Activated CD8-positive, alpha-beta T cell treated with anti-CD3 and anti-CD28 coated beads, Interleukin-2, amount 10 ng/mL, durations not matched to agents 7 days and 5 days (primary cell): ENCODE measurements at places on chromosomes 6 and 20. TPM values are rescaled to one million over a fixed set of nuclear protein-coding genes. Genes with fewer than 3 reads are reported as not detected.

The CTAGE9 gene
- not detected for total RNA-seq

The RIPOR3 gene
- total RNA-seq: not detected

The PRL gene
- not detected for total RNA-seq

The CGAS gene
- total RNA-seq: 33.1 TPM

The EIF6 gene
- total RNA-seq: 109 TPM

The OPRL1 gene
- total RNA-seq: 1.5 TPM

DNA sequence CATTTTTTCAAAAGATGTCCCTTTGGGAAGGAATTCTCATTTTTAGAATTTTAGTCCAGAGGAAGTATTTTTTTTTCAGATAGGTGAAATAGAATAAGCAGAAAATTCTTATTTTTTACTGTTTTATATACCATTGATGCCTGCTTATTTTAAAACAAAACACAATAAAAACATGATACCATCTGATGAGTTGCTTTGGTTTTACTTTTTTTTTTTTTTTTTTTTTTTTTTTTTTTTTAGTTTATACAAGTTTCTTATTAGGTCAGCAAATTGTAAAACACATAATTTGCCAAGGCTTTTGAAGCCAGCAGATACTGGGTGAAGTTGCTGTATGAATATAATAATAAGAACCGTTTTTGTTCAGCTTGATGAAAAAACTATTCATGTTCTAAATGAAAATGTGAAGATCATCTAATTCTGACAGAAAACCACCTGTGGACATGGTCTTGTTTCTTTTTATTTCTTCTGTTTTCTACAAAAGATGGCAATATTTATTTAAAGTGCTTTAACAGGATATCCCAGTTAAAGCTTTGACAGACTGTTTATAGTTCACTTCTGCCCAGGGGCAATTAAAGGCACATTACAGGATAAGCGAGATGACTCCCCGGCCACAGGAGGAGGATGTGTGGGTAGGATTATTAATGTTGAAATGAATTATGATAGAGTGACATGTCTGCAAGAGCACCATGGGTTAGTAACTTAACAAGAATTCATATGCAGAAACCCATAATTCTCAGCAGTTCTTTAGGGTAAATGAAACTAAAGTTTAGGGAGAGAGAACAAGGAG lies 31.1 kb downstream of the MYB start:
- no peak for DNase-seq

- DNase-seq: no peak
Measured at GRCh38 chr6:42530296-42530695, 33.5 kb upstream of the UBR2 start.

DNA sequence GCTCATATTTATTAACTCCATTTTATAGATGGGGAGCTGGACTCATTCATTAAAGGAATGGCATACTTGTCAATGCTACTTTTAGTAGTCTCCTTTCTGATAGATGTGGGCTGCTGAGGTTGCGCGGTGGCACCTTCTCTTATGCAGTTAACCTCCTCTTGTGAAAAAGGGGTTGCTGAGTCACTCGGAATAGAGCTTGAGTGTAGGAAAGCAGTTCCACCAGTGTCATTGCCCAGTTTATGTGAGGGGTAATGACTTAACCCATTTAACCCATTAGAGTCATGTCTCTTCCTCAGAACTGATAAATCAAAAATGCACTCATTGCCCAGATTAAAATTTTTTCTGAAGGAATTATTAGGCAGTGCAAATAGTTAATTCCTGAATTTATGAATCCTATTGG lies 6.3 kb downstream of the MAPK14 start:
- DNase-seq: peak; percentile 65

DNA sequence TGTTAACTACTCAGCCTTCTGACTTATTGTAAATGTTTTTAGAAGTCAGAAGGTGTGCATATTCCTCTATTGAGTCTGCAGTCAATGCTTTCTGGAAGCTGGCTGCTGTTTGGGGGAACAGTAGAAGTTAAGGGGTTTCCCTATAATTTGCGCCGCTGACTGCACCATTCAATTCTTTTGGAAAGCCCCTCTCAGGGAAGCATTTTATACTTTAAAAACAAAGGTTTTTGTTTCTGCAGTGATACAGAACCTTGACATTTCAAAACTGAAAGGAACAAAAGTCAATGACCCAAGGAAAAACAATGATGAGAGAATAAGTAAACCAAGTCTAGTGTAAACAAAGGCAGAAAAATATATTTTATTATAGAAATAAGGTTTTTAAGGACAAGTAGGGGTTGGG lies 120.8 kb upstream of the TNFAIP3 start:
- DNase-seq: no peak

DNA sequence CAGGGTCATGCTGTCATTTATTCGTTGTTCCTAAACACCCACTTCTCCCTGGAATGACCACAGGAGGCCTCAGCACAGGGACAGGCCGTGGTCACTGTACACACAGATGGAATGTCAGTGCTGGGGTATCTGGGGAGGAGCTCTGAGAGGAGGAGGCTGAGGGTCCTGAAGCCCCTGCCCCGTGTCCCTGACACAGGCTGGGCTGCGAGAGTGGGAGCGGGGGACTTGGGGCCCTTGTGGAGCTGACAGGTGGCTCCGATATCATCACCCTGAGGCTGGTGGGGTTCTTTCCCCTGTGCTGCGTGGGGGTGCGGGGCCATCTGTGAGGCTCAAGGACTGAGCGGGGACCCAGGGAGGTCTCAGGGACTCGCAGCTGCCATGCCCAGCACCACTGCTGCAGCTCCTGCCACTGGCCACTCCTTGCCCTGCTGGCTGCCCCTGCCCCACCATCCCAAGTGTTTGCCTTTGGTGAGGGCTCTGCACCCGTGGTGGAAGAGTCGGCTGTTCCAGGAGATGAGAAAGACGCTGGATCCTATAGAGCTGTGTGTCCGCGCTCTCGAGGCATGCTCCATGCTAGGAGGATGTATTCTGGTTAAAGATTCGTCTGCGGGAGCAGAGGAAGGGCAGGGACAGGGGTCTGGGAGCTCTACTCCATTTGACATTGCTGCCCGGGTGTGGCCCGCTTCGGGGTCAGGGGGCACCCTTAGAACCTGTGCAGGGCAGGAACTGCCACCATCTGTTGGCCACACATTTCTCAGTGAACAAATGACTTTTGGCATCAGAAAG lies 18.9 kb downstream of the NPEPL1 start:
- DNase-seq: peak; percentile 16

GRCh38 chr20:7967199-7967844 lies 27.1 kb upstream of the HAO1 start:
- DNase-seq: no peak

DNA sequence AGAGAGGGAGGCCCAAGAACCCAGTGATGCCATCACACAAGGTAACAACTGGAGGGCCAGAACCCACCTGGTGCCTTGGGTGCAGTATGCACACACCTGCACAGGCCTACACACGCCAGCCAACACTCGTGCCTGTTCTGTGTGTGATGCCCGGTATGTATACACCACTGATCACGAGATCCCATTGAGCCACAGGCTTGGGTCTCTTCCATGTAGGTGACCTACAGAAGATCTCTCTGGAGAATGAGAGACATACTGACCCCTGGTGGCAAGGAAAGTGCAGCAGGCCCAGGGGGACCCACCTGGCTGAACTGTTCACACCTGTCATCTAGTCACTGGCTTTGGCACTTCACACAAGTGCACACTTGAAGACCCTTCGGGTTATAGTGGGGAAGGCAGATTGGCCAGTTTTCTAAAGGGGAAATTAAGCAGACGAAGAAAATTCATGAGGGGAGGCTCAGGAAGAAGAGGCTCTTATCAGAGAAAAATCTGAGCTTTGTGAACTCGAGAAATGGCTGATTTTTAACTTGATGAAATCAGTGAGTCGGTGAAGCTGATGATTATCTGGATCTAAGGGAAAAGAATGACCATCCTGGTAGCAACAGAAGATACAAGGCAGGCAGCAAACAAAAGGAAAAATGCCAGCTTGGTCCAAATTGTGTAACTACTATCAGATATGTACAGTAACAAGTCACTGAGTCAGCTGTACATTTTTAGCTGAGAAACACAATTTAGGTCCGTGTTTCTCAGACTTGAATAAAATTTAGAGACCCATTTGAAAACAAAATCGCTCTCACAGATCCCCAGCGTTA lies 69.1 kb upstream of the PBOV1 start:
- peak; percentile 57 for DNase-seq

GRCh38 chr6:45195137-45195536 lies 133.0 kb upstream of the RUNX2 start:
- DNase-seq: no peak

DNA sequence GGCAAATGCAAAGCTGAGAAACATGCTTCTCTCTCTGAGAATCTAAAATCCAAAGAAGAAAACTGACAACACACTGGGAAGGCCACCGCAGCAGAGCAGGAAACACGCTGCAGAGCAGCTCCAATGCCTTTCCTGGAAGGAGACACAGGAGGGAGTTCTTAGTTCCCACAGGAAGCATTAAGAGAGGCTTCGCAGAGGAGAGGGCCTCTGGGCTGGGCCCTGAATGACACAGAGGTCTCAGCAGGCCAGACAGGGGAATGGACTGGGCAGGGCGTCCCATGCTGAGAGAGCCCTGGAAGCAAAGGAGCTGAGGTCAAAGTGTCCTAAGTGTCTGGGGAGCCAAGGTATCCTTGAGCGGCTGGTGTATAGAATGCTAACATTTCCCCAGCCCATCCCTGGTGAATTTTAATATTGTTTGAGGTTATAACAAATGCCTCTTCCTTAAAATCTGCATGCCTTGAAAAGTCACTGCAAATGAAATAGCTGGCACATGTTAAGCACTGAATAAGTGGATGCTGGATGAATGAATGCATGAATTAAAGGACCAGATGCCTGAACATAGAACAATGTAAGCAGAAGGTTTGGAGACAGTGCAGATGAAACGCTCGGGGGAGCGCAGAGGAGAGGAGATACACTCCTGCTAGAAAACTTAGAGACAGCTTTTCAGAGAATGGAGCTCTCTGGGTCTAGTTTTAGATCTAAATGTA lies 110.0 kb upstream of the SYNDIG1 start:
- DNase-seq: no peak

- no peak for DNase-seq
Measured at GRCh38 chr20:53859684-53860083, 210.7 kb downstream of the BCAS1 start.

GRCh38 chr6:23370051-23370450 lies 756.0 kb upstream of the NRSN1 start:
- no peak for DNase-seq

- no peak for DNase-seq
Measured at GRCh38 chr6:26025047-26025893, 62.0 kb upstream of the HFE start.

DNA sequence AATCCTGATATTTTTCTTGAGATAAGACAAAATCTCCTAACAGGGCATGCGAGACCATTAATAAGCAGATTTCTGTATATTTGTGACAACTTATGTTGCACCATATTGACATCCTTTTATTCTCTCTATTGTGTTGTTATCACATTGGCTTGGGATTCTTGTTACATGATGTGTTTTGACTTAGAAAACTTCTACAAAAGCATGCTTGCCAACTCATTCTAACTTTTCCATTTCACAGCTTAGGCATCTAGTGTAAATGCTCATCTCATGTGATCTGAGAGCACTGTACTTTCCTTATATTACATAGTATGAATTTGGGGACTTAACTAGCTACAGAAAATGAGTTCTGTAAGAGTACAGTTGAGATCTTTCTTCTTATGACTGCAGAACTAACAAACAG lies 1040.7 kb upstream of the ADGRB3 start:
- no peak for DNase-seq

- peak; percentile 75 for DNase-seq
Measured at GRCh38 chr6:137823826-137824555, 43.1 kb upstream of the TNFAIP3 start.

GRCh38 chr20:324177-325044 lies 941 bp upstream of the SOX12 start:
- peak; percentile 91 for DNase-seq

GRCh38 chr20:25744261-25744660 lies 47.6 kb upstream of the ZNF337 start:
- DNase-seq: no peak

- DNase-seq: no peak
Measured at GRCh38 chr6:105111105-105111504, 68.7 kb downstream of the POPDC3 start.

GRCh38 chr6:124466949-124467348 lies 495.3 kb upstream of the RNF217 start:
- DNase-seq: no peak

DNA sequence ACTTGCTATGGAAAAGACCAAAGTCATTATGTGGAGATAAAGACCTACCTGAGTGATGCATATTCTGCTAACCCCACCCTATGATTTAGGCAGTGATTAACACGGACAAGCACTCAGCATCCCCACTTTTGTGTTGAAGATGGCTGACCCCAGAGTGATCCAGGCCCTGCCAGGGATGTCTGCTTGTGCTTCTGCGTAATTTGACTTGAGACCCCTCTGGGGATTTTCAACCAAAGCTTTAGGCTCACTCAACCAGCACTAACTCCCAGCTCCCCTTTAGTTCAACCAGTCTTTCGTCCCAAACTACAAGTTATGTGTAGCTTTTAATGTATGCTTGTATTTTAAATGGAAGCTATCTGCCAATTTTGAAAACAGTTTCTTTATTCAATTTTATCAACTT lies 538.0 kb upstream of the ID4 start:
- no peak for DNase-seq

GRCh38 chr6:34052071-34052825 lies 93.6 kb downstream of the GRM4 start:
- no peak for DNase-seq
